ENCODE measurements at places on chromosomes 5 and 9.

- DNase-seq: no peak
Observed at GRCh38 chr5:24094081-24094679, 550.6 kb downstream of the CDH10 start.

GRCh38 chr5:5487585-5488360, 65.3 kb downstream of the ICE1 start:
- no peak for DNase-seq

DNA sequence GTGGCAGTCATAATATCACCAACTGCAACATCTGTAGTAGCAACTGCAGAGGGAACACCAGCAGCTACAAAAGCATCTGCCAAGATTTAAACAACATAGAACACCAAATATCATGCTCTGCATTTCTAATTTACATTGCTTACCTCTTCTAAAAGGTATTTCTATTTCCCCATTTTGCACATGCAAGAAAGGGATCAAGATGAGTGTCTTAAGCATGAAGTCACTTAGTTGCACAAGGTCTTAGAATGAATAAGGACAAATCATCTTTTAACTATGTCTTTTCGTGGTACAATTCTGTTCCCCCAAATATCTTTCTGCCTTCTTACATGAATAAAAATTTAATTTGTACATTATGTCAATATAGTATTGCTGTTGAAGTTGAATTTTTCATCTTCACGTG, 1746.4 kb downstream of the EFNA5 start:
- no peak for DNase-seq

DNA sequence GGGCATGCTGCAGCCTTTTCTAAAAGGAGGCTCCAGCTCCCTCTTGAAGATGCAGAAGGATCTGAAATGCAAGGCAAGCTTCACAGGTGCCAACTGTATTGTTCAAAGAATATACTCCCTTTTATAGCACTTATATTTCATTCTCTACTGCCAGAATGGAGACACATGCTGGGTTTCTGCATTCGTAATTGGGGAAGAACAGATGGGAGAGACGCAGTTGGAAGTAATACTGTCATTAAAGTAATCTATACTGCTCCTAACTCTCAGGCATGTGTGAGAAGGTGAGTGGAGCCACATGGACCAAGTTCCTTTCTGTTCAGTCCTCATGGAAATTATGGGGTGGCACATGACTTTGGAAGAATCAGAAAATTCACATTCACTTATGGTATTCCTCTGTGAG, 226.4 kb downstream of the TRIM32 start:
- no peak for DNase-seq

- no peak for DNase-seq
Observed at GRCh38 chr5:128111818-128112448, 28.4 kb downstream of the SLC12A2 start.

DNA sequence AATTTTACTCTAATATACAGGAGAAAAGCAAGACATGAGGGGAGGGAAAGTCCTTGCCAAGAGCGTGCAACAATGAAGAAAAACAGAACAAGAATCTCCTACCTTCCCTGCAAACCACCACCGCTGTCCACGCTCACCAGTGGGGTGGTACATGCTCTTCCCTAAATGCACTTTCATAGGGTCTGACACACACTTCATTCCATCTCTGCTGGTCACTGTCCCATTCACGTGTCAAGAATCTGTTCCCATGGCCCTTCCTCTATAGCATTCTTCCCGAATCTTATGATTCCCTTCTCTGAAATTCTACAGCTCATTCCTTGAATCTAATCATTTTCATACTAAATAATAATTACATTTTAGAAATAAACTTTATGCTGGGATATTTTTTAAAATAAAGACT, 11.4 kb upstream of the DNAH5 start:
- no peak for DNase-seq

GRCh38 chr5:118692811-118693342, 295.5 kb downstream of the DTWD2 start:
- DNase-seq: no peak

- no peak for DNase-seq
Observed at GRCh38 chr9:105248691-105249090, 4.2 kb downstream of the SLC44A1 start.

- no peak for DNase-seq
Observed at GRCh38 chr5:35753500-35753899, 103.2 kb upstream of the IL7R start.

DNA sequence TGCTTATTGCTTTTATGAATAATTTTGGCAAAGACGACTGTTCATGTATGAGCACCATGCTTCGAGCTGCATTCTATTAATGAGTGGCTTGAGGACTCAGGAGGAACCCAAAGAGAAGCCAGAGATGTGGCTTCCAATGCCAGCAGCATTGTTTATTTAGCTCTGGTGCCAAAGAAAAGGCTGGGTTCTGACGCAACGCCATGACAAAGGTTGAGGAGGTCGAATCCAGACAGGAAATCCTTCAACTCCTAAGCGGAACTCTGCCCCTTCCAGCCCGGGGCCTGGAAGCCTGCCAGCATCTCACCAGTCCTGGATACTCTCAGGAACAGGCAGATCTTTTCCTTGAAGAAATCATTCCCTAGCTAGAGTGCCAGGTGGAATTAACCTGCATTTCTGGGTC, 104.4 kb downstream of the ARHGAP26 start:
- DNase-seq: no peak

GRCh38 chr9:114449236-114449635, 56.0 kb downstream of the WHRN start:
- no peak for DNase-seq

GRCh38 chr5:43314724-43315123, 1.5 kb upstream of the HMGCS1 start:
- no peak for DNase-seq

DNA sequence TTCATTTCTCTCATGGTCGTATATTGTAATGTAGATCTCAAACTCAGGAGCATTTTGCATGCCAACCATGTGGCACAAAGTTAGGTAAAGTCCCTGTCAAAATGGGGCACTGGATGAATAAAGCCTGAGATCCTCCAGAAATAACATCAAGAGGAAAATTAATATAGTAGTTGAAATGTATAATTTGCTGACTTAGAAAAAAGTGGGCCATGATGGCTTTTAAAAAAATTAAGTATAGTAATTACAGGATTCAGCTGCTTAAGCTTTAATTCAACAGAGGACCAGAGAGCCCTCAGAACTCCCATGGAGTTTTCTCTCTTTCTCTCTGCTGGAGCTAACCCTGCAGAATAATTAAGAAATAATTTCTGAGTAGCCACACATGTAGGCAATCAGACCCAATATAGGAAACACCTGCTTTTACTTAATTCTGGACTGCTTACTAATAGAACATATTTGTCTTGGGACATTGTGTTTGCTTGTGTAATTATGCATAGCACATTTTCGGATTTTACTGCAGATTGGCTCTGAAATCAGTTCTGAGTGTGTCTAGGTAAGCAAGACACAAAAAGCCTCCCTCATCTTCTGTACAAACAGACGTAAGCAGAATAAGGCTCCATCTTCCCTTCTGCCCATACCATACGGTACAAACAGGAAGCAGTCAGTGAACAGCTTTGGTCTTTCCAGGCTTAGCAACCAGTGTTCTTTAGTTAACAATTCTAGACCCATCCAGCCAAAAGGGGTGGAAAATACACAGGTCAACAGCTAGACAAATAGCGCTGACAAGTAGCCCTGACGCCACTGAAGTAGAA, 26.5 kb upstream of the PCSK1 start:
- DNase-seq: no peak

DNA sequence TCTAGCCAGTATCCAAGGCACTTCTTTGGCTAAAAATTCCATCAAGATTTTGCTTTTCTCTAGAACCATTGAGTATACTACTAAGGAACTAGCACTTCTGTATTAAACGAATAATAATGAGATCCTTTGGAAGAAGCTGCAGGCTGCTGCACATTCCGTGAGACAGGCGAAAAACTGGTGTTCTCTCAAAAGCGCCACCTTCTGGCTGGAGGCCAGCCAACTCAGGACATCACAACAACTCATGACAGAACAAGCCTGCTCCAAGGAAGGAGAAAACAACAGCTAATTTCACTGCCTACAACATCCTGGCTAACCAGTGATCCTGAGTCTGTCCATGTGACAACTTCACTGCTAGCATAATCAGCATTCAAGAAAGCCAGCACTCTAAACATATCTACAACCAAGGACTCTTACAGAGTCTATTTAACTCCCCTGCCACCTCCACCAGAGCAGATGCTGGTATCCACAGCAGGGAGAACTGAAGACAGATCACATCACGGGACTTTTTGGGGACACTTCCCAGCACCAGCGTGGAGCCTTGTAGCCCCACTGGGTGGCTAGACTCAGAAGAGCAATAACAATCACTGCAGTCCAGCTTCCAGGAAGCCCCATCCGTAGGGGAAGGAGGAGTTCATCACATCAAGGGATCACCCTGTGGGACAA, 150.5 kb downstream of the YTHDC2 start:
- peak; percentile 17 for DNase-seq

GRCh38 chr5:125189531-125189941, 443.1 kb upstream of the ZNF608 start:
- no peak for DNase-seq

- no peak for DNase-seq
Observed at GRCh38 chr9:89854715-89855475, 250.1 kb downstream of the GADD45G start.

DNA sequence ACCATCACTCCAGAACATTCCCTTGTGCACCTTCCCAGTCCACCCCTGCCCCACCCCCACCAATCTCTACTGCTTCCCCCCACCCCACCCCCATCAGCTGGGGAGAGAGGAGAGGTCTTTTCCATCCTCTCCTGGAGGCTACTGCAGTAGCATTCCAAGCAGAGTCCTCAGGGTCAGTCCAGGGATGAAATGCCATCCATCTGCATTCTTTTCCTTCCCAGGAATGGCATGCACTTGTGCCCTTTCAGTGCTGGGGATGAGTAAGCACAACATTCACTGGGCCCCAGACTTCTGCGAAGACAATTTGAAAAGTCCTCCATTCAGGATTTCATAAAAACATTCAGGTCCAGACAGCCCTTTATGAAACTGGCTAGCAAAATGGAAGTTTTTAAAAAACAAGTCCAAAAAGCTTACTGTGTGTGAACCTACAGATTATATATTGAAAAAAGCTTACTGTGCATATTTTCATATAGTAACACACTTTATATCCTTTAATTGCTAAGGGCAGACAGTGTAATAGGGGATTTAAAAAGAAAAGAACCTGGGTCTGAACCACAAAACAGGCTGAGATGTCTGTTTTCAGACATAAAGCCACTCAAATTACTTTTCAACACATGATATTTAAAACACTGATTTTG, 50.0 kb upstream of the GOLPH3 start:
- no peak for DNase-seq

GRCh38 chr5:123178683-123179082, 89.6 kb downstream of the PRDM6 start:
- DNase-seq: no peak

DNA sequence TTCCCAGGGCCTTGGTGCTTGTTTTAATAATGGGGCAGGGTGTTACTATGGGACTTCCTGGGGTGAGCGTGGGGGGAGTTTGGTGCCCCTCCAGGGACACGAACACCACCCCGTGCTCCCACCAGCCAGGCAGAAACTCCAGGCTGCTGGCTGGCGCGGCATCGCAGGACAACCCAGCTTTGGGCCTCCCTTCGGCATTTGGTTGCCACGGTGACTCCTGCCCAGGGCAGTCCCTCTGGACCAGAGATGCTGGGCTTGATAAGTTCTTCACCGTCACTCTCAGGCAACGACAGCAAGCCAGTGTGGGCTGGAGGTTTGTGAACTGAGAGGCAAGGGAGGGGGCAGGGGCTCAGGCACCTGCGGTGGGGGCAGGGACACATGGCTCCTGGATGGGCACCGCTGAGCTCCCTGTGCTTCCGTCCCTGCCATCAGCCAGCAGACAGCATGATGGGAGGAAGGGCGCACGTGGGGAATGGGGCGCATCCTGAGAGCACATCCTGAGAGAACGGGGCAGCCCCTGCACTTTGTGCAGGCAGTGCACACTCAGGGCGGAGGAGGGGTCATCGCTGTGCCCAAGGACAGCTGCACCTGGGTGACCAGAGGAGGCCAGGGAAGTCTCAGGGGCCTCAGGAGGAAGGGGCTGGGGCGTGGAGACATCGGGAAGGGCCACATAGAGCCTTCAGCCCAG, 116.4 kb downstream of the RXRA start:
- DNase-seq: no peak

DNA sequence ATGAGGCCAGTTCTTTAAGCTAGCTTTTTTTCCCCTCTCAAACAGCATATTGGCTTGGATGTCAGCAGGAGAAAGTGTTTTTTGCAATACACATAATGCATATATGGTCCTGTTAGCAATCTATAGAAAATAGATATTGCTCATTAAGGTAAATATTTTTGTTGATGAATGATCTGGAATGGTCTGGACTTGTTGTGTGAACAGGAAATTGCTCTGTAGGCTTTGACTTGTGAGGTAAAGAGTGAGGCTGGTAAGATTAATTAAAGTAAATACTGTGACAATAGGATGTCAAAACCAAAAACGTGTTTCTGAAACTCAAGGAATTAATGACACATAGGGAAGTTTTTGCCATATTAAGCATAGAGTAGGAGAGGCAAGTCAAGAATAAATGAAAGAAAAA, 176.0 kb downstream of the TRIO start:
- DNase-seq: no peak

DNA sequence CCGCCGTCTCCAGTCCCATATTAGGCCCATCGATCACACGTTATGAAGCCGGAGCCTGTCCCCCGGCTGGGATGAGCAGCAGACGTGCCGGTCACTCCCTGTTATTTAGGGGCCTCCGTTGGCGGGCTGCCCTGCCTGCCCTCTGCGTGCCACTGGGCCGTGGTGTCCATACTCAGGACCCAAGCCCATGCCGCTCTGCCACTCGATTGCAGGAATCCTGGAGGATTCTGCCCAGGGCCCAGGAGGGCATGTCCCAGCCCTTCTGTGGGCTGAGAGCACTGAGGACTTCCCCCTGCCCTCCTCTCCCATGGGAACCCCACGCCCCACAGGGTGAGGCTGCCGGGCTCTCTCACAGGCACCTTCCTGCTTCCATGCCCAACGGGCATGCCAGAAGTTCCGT, 19.6 kb upstream of the LAMC3 start:
- DNase-seq: no peak

- DNase-seq: peak; percentile 52
Observed at GRCh38 chr9:129412814-129413536, 207.9 kb downstream of the C9orf50 start.

DNA sequence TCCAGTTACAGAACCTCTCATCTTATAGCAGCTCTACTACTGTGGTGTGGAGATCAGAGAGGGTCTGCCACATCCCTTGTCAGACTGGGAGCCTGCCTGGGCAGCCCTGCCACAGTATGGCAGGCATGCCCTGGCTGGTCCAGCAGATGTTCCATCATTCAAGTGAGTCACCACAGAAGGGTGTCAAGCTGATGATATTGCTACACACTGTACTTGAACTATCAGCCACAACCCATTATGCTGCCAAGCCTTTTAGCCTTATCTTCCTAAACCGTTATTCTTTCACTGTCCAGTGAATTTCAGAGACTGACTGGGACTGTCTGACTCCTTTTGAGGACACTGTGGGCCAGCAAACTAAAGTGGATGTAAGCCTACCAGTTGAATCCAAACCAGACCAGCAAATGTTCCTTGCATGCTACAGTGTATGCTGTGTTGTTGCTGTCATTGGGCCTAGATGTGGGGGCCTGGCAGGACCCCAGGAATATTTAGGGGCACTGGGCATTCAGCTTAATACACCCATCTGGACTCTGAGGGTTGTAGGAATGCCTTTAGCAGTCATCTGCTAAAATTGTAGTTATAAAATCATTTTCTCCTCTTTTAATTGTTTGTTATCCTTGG, 202.6 kb downstream of the NR3C1 start:
- DNase-seq: no peak

GRCh38 chr5:144205141-144205551, 34.5 kb downstream of the KCTD16 start:
- no peak for DNase-seq
